ENCODE measurements at places on chromosomes 1 and 21.
A peak's percentile ranks its signal among the peaks of the same experiment; 100 is the strongest.

DNA sequence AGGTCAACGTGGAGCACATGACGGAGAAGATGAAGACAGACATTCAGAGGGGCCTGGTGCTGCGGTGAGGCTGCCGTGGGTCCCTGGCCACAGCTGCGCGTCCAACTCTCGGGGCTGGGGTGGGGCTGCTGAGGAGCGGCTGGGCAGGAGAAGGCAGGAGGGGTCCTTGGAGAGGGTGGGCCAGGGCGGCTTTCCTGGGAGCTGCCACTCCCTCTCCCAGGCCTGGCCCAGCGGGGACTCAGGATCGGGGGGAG lies 14.4 kb downstream of the CFAP410 start:
- DNase-seq, result no peak

GRCh38 chr1:184582411-184582810 lies 172.2 kb downstream of the EDEM3 start:
- DNase-seq, result no peak

- DNase-seq, result no peak
Observed at GRCh38 chr1:3886106-3886670, 13.9 kb downstream of the C1orf174 start.

GRCh38 chr1:31571340-31572295 lies 4.7 kb upstream of the TINAGL1 start:
- DNase-seq, result no peak

- DNase-seq, result no peak
Observed at GRCh38 chr1:167401260-167401873, 117.0 kb downstream of the CD247 start.

DNA sequence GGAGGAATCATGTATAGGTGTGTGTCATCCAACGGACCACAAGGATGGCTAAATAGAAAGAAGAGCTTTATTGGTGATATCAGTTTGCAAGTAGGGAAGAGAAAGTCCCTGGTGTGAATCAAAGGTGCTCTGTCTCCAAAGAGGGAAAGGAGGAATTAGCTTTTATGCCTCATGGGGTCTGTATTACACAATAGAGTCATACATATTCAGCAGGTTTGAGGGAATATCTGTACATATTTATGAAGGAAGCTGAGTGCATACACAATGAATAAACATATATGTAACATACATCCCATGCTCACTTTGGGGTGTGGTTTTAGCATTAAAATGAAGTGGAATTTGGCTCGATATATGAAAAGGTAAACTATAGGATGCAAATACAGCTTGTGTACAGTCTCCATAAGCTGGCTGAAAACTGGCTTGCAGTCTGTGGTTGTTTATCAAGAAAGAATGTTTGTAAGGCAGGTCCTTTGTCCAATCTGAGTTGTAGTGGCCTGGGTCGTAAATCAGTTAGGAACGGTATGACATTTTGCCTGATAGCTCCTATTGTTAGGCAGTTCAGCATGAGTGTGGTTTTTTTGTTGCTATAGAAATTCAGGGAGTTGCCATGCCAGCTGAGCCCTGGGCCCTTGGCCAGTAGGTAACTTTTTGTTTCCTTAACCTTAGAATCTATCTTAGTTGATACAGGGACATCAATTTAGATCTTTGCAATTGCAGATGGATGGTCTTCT lies 198.0 kb upstream of the ZP4 start:
- DNase-seq, result no peak

DNA sequence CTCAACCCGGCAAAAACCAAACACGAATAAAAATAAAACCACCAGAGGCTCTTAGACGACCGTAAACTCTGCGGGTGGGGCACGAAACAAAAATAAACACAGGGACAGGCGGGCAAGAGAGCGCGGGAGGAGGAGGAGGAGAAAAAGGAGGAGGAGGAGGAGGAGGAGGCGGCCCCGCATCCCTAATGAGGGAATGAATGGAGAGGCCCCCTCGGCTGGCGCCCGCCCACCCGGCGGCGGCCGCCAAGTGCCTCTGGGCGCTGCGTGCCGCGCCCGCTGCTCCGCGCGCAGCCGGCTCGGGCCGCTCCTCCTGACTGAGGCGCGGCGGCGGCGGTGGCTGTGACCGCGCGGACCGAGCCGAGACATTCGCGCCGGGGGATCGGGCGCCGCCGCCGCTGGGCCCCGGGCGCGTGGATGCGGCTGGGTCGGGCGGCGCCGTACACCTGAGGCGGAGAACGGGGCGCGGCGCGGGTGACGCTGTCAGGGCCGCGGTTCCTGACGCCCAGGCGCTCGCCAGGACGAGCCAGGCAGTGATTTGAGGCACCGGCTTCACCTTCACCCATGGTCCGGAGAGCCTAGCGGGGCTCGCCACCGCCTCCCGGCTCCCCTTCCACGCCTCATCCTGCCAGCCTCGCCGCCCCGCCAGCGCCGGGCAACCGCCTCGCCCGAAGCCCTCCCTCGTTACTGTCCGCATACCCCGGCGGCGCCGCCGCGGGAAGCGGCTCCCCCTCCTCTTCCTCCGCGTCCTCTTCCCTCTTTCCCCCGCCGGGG lies at the start of gene MARK1:
MARK1 (plus strand) TSS at position 229 of the 771 bp plus-strand sequence. CDS start 687 bp downstream, outside the sequence.
- peak; percentile 21 for DNase-seq

- DNase-seq, result no peak
Observed at GRCh38 chr1:71634159-71634558, 553.3 kb upstream of the ZRANB2 start.

- no peak for DNase-seq
Observed at GRCh38 chr1:18549906-18550305, 69.2 kb downstream of the KLHDC7A start.

- no peak for DNase-seq
Observed at GRCh38 chr1:211684791-211685190, 9.4 kb upstream of the NEK2 start.

DNA sequence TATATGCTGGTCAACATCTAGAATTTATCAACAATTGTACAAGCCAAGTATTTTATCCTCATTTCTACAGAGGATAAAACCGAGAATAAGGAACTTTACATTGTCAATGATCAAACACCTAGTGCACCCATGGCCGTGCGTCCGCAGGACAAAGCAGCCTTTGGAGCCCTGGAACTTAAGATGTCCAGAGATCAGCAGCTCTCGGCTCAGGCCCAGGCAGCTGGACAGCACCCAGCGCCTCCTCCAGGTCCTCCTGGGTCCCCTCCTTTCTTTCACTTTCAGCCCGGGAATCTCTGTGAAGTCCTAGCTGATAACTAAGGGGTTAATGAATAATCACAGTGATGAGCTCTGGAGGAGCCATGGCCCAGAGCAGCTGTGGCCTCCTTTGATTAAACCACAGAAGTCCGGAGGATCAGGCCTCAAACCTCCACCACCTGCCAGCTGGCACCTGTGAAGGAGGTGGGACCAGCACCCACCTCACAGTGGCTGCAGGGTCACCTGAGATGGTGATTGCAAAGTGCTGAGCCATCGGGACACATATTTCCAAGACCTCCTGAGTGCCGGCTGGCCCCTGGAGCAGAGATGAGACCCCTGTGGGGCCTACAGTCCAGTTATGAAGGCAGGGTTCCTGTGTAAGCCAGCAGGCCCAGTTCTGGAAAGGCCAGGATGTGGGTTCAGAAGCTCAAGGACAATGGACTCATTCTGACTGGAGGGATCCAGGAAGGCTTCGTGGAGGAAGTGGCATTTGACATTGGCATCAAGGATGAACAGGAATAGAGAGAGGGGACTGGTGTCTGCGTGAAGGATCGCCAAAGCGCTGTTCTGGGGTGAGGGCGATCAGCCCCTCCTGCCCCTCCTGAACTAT lies 11.6 kb upstream of the SAMD11 start:
- no peak for DNase-seq

DNA sequence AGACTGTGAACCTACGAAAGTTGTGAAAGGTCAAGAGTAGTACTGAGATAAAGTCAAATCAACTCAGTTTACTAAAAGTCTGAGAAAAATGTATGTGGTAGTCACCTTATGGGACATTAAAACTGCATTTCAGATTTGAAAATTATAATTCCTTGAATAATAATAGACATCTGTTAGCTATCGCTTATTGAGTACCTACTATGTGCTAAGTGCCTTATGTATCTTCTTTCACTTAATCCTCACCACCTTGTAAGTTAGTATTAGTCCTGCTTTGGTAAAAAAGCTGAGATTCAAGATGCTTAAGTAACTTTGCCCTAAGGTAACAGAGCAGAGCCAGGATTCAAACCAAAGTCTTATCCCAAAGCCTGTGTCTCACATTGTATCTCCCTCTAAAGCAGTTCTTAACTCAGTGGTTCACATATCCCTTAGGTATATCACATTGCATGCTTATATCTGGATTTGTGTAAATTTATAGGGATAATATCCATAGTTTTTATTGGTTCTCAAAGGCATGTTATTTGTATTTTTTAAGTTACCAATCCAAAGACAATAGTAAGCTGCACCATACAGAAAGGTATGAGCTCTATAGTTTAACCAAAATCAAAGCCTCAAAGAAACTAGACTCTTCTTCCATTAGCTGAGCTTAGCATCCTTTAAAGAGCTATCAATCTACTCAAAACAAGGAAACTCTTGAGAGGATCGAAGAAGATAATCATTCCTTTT lies 865 bp downstream of the PIGC start:
- no peak for DNase-seq

- DNase-seq, result no peak
Observed at GRCh38 chr1:42259059-42259738, 75.8 kb downstream of the FOXJ3 start.

GRCh38 chr21:46114963-46115362 lies 17.1 kb downstream of the COL6A2 start:
- no peak for DNase-seq

- DNase-seq, result no peak
Observed at GRCh38 chr1:202164271-202165037, 4.1 kb upstream of the PTPN7 start.

DNA sequence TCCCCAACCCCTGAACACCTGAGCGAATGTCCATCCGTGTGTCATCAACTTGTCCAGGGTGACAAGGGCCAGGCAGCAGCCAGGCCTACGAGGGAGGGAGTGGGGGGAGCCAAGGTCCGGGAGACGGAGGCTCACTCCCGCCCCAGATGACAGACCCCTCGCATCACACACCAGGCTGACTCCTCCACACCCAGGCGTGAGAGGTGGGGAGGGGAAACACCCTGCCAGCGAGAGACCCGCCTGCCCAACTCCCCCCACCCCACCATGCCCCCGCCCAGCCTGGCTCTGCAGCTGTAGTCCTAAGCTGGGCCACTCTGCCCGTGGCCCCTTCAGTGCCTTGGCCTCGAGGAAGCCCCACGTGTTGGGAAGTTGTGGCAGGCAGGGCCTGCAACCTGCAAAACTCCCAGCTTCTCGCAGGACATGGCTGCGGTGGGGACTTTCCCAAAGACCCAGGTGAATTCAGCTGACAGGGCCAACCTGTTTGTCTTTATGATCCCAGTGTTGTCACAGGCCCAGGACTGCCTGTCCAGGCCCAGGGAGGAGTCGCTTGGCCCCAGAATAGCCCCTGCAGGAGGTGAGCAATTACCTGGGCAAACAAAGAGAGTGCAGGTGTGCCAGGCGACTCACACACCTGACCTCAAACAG lies 62.9 kb downstream of the RIPK4 start:
- no peak for DNase-seq

DNA sequence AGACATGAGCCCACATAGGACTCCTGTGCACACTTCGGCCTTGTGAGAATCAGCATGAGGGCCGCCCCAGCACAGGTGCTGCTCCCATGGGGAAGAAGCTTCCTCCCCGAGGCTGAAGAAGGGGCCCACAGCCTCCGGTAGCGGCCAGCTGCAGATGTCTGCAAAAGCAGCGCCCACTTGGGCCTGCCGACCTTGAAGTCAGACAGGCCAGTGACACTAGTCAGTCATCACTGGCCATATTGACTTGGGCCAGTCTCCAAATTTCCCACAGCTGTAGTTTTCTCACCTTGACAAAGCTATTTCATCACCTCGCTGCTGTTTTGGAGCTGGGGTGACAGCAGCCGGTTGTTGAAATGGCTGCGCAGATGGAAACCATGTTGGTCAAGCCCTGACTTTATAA lies 83.0 kb downstream of the RIPK4 start:
- no peak for DNase-seq

- DNase-seq, result no peak
Observed at GRCh38 chr1:24919791-24920532, 10.1 kb downstream of the RUNX3 start.

- no peak for DNase-seq
Observed at GRCh38 chr1:17688217-17688810, 66.8 kb upstream of the ACTL8 start.

- DNase-seq, result peak; percentile 92
Observed at GRCh38 chr1:240258910-240259309, 167.2 kb downstream of the FMN2 start.
